Activated CD8-positive, alpha-beta memory T cell treated with anti-CD3 and anti-CD28 coated beads for 48 hours (primary cell): ENCODE measurements at places on chromosomes 11 and 22.

DNA sequence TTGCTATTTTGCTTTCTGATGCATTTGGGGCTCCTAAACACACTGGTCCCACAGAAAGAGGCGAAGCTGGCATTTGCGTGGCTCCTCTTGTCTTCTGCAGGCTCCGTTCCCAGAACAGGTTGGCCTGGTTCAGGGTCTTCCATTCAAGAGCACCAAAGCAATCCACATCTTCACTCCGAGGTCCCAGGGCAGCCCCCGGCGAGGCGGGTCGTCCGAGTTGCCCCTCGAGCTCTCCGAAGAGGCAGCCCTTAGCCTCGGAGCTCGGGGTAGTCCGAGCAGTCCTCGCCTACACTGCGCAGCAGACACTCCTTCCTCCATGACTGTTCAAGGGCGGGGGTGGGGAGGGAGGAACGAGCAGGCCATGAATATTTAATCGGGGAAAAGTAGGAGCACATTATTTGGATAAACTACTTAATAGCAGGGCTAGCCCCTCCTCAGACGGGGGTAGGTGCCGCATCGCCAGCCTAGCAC is 321.3 kb downstream of the BLID start:
- DNase-seq, result no peak

DNA sequence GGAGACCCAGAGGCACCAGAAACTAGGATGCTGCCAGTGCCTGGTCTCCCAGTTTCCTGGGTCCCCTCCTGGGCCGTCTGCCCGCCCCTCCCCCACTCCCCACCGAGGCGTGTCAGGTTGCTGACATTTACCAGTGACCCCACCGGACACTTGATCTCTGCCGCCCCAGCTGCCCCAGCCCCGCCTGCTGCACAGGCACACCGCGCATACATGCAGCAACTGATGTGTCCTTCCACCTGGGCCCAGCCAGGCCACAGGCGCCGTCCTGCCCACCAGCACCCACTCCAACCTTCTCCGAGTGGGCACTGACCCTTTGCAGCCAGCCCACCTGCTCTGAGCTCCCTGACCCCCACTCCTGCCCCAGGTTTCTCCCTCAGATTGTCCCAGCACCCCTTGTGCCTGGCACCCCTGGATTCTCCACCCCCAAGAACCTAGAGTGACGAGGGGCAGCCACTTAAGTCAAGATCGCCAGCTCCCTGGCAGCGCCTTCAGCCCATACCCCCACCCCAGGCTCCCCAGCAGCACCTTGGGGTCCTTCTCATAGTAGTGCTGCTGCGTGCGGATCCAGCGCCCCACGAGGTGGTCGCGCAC is 548 bp downstream of the PYGM start:
- DNase-seq, result no peak

- no peak for DNase-seq
These were observed 4.9 kb downstream of the TKFC start for GRCh38 chr11:61337706-61338470.

GRCh38 chr11:35622070-35622469 is 3.8 kb downstream of the FJX1 start:
- no peak for DNase-seq

DNA sequence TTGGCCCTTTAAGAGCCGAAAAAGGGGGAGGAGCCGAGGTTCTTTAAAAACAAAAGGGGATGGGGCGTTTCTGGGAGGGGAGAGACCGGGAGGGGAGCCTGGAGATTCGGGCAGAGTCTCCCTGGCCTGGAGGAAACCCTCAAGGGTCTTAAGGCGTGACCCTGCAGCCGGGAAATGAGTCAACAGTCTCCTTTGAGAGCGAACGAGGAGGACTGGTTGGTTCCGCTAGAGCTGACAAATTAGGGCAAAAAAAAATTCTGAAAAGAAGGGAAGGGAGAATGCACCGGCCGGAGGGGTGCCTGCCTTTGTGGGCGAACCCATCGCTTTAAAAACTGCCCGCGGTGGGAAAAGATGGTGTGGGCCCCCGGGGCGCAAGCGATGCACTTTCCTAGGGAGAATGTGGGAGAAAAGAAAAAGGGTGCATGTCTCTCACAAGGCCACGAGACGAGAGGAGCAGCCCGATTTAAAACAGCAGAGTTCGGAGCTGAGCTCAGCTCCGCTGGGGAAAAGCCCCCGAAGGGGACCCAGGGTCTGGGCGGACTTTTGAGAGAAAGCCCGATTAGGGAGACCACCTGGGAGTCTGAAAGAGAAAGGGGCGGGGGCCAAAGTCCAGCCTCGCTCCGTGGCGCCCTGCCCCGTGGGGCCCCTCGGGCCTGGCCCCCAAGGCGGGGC is 874 bp downstream of the ZFTA start:
- DNase-seq, result no peak

DNA sequence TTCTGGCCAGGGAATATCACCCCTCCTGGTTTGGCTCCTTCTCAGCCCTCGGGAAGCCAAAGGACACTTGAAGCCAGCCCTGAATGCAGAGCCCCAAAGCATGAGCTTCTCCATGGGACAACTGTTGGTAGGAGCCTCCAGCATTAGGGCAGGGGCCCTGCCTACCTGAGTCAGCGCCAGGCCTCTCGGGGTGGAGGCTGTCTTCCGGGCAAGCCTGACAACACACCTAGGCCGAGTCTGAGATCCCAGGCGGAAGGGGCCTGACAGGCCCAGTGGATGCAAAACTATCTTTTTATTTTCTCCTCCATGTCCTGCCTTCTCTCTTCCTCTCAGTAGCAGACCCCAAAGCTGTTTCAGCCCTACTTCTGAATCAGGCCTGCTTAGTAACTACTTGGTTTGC is 27.6 kb downstream of the RCOR2 start:
- DNase-seq, result no peak

- no peak for DNase-seq
These were observed 668.8 kb downstream of the DLG2 start for GRCh38 chr11:84958295-84958694.

- DNase-seq, result no peak
These were observed 61.3 kb downstream of the DENND5A start for GRCh38 chr11:9203691-9204311.

GRCh38 chr22:39427751-39428596 is 28.4 kb downstream of the TAB1 start:
- no peak for DNase-seq

GRCh38 chr22:32799496-32799895 is 2.0 kb upstream of the TIMP3 start:
- DNase-seq, result no peak

DNA sequence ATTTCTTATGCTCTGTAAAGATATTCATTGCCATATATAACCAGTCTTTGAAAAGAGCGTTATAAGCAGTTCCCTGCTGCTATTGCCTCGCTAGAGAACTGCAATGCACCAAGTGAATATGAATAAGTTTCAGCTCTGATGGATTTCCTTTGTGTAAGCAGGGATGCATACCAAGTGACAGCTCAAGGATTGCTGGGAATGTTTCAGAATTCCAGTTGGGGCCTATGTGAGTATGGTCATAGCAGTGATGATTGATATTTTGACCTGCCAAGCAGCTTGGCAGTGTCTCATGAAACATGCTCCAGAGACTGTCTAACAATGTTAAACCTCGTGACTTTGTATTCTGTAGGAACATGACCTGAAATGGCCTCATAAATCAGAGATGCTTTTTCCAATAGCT is 312.6 kb downstream of the C11orf87 start:
- DNase-seq, result no peak

DNA sequence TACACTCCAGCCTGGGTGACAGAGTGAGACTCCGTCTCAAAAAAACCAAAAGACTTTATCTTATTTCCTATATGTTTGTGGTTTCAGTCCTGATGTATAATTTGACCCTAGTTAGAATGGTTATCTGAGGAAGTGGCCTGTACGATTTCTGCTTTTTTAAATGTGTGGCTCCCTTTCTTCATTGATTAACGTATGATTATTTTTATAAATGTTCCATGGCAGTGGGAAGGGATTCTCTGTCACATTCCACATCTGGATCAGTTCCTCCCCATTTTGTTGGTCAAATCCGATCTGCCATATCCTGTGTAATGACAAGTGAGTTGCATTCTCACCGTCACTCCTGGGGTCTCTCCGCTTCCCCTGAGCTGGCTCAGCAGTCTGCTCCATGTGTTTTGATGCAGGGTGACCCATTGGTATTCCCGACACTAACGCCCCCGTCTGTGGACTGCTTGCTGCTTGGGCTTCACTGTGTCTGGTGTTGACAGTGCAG is 20.3 kb downstream of the NEAT1 start:
- no peak for DNase-seq

DNA sequence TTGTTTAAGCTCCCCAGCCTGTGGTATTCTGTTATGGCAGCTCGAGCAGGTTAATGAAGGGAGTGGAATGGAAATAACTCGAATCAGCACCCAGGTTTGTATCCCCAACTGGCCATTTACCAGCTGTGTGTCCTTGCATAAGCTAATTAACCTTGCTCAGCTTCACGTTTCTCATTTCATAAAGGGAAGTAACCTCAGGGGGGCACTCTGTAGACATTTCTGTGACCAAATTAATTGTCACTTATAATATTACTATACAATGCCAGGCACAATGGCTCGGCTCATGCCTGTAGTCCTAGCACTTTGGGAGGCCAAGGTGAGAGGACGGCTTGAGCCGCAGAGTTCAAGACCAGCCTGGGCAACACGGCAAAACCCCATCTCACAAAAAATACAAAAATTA is 13.8 kb downstream of the ADA2 start:
- DNase-seq, result no peak

GRCh38 chr11:31355131-31355530 is 14.4 kb downstream of the DCDC1 start:
- DNase-seq, result no peak

DNA sequence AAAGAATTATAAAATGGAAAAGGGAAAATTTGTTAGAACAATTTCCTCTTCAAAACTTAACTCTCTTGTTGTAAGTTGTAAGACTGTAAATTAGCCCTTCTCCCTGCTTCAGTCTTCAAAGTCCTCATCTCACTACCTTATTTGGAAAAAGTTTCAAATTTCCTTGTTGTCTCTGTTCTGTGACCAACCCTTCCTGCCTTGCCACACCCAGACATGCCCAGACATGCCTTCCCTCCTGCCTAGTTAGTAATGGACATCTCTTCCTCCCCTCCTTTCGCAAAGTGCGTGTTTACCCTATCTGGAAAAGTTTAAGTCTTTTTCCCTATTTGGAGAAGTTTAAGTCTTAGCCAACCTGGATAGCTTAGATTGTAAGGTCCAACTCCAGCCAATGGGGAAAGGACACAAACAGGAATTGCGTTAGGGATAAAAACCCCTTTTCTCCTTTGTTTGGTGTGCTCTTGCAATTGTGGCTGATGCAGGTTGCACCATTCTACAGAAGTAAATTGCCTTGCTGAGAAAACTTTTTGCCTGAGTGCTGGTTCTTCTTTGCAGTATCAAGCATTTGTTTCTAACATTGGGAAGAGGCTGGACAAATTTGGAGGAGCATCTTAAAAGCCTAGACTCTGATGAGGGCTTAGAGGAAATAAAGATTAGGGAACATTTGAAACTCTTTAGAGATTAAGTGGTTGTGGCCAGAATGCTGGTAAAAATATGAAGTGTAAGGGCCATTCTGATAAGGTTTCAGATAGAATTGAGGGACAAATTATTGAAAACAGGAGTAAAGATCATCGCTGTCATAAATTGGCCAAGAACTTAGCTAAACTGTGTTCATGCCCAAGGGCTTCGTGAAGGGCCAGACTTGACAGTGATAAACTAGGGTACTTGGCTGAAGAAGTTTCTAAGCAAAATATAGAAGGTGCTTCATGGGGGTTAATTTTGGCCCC is 15.4 kb downstream of the OR52K2 start:
- DNase-seq, result no peak

DNA sequence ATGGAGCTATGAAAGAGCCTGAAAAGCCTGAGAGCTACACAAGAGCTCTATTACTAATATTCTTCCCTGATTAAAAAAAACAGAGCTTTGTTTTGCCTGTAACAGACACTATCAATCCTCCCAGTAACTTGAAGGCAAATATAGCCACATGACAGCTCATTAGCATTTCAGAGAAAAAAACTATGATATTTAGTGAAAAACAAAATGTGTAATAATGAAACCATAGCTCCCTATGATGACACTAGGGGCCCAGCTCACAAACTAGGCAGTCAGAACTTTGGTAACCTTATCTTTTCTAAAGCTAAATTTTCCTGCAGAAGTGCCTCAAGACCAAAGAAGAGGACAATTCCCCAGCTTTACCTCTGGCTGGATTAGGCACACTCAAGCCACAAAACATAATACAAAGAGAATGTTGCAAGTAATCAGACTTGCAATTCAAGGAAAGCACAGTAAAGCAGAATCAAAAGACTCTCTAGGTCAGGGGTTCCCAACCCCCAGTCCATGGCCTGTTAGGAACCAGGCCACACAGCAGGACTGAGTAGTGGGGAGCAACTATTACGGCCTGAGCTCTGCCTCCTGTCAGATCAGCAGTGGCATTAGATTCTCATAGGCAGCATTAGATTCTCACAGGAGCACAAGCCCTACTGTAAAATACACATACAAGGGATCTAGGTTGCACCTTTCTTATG is 53.3 kb downstream of the MRTFA start:
- DNase-seq, result no peak

DNA sequence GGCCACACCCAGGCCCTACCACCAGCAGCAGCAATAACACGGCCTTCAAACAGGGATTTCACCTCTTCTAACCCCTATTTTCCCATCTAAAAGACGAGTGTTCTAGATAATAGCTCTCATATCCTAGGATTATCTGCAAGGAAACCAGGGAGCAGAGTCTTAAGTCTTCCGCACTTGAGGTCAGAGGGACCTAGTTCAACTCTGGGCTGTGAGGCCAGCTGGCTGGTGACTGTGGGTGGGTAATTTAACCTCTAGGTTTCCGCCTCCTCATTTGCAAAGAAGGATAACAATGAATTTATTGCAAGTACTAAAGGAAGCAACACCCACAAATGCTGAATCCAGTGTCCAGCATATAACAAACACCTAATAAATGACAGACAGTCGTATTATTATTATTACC is 70.1 kb downstream of the LARGE1 start:
- no peak for DNase-seq

- DNase-seq, result no peak
These were observed 6.5 kb downstream of the OR10A6 start for GRCh38 chr11:7924536-7924935.

- DNase-seq, result no peak
These were observed 10.4 kb downstream of the SEPTIN3 start for GRCh38 chr22:41979423-41980250.

GRCh38 chr11:61698173-61698948 is 18.2 kb downstream of the DAGLA start:
- no peak for DNase-seq

DNA sequence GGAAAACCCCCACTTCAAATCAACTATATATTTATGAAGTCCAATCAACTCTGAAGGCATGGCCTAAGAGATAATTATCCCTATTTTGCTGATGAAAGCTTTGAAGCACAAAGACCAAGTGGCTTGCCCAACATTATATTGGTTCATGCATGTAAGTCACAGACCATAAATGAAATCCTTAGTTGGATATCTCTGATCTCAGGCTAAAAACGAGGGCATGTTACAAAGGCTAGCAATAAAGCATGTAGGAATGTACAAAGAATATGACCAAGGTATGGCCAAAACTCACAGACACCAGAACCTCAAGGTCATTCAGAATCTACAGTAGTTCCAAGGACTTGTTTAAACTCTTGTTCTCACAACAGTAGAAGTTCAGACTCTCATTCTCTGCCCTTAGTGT is 100.2 kb upstream of the SESN3 start:
- DNase-seq, result no peak
